ENCODE measurements at places on chromosomes 5 and 9.

- no peak for DNase-seq
These were observed 32.5 kb downstream of the GSN start for GRCh38 chr9:121300283-121301119.

DNA sequence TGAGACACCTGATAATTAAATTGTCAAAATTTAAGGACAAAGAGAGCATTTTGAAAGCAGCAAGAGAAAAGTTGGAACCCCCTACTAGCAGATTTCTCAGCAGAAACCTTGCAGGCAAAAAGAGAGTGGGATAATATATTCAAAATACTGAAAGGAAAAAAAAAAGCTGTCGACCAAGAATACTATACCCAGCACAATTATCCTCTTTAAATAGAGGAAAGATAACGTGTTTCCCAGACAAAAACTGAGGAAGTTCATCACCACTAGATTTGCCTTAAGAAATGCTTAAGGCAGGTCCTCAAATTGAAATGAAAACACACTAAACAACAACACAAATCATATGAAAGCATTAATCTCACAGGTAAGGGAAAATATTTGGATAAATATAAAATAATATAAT, 27.0 kb downstream of the HSD17B3 start:
- DNase-seq: no peak

- no peak for DNase-seq
These were observed 2225.3 kb upstream of the C9orf72 start for GRCh38 chr9:29798599-29798998.

GRCh38 chr9:123257276-123257675, 11.1 kb downstream of the STRBP start:
- no peak for DNase-seq

DNA sequence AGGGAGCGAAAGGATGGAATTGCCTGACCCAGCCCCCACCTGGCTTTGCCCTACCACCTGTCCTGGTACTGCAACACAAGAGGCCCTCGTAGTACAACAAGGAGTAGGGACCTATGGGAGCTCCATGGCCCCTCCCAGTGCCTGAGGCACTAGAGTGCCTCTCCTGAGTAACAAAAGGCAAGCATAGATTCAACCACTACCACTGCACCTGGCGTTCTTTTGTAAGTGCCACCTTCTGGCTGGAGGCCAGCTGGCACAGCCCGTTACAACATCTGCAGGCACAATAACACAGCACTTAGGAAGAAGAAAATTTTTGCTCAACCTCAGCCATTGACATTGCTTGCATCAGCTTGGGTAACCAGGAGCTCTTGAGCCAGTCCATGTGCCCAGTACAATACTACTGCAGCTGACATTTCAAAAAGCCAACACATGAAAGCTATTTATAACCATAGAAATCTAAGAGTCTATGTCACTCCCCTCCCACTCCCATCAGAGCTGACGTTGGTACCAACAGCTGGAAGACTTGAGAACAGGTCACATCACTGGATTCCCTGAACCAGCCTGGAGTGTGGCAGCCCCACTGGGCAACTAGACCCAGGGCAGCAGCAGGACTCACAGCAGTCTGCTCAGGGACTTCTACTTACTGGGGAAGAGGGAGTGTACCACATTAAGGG, 17.7 kb upstream of the FAM174A start:
- no peak for DNase-seq

- DNase-seq: no peak
These were observed 127.8 kb upstream of the MVB12B start for GRCh38 chr9:126198854-126199253.

DNA sequence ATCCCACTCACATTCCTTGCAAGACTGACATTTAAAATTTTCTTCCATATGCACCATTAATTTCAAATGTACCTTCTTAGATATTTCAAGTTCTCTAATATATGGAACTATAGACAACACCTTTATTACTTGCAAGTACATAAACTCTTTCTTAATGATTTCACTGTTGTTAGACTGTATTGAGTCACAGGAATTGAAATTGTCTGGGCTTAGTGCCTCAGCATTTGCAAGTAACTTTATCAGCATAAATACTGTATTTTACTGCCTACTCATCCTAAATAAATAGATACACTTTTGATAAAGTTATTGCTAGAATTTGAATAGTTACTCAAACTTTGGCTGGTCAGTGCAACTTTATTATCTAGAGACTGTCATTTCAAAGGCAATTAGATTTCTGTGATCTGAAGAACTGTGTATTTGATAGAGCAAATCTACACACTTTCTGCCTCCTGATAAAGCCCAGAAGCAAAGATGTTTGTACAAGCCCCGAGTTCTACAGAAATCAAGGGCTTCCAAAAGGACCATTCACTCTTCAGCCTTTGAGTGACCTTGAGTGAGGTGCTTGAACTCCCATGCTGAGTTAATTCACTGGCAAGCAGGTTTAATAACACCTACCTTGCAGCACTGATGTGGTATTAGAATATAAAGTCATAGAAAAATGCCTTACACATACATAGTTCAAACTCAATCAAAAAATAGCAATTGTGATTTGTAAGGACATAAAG, 91.6 kb downstream of the COX7C start:
- DNase-seq: no peak

DNA sequence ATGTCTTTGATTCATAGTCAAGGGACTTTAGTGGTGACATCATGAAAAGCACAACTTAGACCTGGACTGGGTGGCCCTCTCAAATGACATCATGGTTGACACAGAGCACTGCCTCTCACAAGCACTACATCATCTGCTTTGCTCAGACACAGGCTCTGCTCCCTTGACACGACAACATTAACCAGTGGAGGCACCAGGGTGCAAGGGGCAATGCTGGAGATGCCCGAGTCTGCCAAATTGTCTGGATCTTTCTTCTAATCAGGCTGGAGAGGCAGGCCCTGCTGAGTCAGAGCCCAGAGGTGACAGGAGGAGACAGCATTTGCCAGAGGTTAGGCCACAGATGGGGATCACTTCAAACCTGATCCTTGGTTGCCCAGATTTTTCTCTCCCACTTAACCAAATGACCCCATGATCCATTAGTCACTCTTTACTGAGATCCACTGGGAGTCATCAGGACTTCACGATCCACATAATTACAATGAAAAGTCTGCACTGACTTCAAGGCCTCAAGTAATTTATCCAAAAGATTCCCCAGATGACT, 174.4 kb downstream of the SLIT3 start:
- DNase-seq: no peak

- no peak for DNase-seq
These were observed 29.0 kb downstream of the ADAM19 start for GRCh38 chr5:157546456-157547100.

DNA sequence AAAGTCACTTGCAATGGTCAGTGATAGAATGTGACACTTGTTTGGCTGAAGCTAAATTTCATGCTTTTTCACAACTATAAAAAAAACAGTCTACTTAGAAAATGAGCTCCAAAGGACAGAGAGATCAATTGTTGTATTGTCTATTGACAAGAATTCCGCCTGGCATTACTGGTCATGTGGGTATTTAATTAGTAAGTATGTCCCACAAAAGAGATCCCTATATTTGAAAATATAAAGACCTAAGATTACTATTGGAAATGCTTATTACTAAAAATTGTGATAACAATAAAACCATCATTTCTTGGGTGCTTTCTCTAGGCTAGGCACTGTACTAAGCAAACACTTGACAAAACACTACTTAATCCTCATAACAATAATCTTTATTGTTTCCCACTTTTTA, 745.2 kb upstream of the C9orf72 start:
- DNase-seq: no peak

- no peak for DNase-seq
These were observed 38.9 kb downstream of the MFAP3 start for GRCh38 chr5:154077696-154078095.

DNA sequence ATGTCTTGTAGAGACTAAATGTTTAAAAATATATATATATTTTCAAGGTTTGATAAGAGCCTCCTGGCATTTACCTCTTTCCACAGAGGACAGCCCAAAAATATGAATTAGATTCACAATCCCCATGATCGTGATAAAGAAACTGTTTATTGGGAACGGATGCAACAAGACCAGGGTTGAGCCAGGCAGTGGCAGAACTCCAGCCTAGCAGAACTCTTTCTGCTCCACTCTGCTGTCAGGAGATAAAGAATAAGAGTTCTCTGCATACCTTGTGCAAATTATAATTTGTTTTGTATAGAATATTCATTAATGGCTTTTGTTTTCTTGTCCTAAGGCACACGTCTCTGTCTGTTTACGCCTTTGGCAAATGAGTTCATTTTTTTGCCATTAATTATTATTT, 472.2 kb downstream of the TUSC1 start:
- no peak for DNase-seq

DNA sequence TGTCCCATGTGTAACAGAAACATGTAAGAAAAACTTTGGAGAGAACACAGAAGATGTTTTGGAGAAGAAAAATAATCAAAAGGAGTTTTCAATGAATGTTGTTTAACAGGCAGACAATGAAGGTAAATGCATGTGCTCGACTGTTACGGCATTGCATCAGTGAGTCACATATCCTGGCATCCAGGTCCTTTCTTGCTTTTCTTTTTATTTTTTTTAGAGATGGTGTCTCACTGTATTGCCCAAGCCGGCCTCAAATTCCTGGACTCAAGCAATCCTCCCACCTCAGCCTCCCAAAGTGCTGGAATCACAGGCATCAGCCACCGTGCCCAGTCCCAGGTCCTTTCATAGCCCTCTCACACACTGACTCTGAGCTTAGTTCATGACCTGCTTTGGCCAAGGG, 181.8 kb downstream of the DTWD2 start:
- no peak for DNase-seq

- no peak for DNase-seq
These were observed 3.1 kb upstream of the CREBRF start for GRCh38 chr5:173053041-173053440.

DNA sequence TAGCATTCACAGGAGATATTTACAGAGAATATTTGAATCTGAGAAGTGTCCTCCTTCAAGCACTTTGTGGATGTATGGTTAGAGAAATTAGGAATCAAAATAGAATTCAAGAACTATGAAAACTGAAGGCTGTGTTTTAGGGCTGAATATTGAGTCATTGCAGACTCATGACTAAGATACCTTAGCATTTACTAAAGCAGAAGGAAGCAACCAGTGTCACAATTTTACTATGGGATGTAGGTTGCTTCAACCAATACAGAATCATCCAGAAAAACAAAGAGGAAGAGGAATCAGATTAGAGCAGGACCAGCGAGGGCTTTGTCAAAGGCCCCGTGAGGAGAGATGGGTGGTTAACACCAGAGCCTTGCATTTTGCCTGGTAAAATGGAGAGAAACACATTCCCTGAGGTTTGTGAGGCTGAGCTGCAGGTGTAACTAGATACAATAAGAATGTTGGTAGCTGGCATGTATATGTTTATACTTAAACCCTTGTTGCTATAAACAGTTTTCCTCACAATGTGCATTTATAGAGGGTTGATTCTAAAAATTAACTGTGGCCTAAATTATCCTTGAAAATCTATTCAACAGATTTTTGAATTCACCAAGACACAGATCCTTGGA, 518.1 kb downstream of the AGTPBP1 start:
- DNase-seq: no peak

DNA sequence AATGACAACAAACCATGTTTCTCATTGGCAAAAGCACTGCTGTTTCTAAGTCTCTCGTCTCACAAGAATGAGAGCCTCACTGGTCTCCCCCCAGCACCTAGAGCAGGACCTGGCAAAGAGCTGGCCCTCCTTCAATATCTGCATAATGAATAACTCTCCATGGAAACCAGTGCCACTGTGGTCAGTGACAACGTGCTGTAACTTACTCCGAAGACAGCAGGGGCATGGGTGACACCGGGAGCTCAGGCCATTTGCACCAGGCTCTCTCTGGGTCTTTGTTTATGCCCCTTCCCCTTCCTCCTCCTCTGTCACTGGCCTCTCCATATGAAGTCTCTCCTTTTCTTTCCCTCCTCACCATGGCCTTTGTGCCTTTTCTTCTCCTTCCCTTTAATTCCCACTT, 33.3 kb downstream of the TAS2R1 start:
- no peak for DNase-seq

GRCh38 chr9:112552229-112553056, 65.8 kb downstream of the KIAA1958 start:
- no peak for DNase-seq

- no peak for DNase-seq
These were observed 28.0 kb upstream of the DAP start for GRCh38 chr5:10789021-10789420.

DNA sequence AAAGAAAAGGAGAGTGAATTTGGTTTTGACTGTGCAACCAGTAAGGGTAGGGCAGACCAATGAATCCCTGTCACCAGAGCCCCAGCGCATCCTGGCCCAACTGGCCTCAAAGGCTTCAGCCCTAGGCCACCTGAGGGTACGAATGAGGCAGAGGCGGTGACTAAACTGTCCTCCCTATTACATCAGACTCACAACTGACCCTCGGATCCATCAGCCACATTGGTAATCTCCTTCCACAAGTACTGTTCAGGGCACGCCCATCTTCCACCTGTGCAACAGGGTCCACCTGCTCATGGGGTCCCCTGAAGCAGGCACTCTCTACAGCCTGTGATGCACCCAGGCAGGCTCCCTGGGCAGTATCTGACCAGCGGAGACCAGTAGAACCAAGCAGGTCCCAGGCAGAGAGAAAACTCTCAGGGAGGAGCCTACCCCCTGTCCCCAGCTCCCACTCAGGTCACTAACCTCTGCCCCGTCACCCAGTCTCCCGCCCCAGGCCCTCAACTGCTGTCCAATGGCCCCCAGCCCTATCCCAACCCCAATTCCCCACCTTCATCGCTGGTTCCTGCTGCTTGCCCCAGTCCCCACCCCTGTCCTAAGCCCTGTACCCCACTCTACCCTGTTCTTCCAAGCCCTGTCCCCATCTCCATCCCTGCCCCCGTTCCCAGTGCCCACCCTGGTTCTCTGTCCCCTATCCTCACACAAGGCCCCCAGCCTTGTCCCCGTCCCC, 904 bp downstream of the EDF1 start:
- DNase-seq: no peak

- no peak for DNase-seq
These were observed 475 bp downstream of the WDR5 start for GRCh38 chr9:134136118-134136995.

DNA sequence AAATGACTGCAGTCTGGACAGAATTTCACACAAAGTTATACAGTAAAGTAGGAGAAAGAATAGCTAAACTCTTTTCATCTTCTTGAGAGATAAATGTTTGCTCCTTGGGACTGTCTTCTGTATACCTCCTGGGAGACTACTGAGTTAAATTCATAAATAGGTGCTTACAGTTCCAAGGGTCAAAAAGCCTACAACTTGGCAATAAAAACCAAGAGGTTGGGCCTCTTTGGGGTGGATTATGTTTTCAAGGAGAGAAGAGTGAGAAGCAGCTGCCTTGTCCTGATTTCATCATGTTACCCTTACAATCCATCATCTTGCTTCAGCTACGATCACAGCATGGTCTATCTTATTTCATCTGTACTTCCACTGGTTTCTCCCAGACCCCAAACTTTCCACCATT, 213.2 kb upstream of the RPS23 start:
- no peak for DNase-seq

- DNase-seq: no peak
These were observed 4.5 kb downstream of the STOM start for GRCh38 chr9:121365564-121365963.
